Left ventricle myocardium superior (tissue), 1 donor: ENCODE measurements at places on chromosomes 11 and 22. TPM values are rescaled to one million over a fixed set of nuclear protein-coding genes. Genes with fewer than 3 reads are reported as not detected.

KIRREL3 gene
- total RNA-seq, result 0.35 TPM

CRYBA4 gene
- total RNA-seq, result not detected

SNU13 gene
- total RNA-seq, result 229 TPM

KRTAP5-1 gene
- total RNA-seq, result not detected

HEPHL1 gene
- not detected for total RNA-seq

NRXN2 gene
- 0.97 TPM for total RNA-seq

PYGM gene
- total RNA-seq, result 175 TPM

PANX3 gene
- total RNA-seq, result not detected

NCR3LG1 gene
- 0.55 TPM for total RNA-seq

KRTAP5-10 gene
- total RNA-seq, result not detected

TNNT3 gene
- total RNA-seq, result 46.1 TPM

ADAMTS15 gene
- 34.4 TPM for total RNA-seq
